ENCODE measurements at places on chromosomes 4 and X.

DNA sequence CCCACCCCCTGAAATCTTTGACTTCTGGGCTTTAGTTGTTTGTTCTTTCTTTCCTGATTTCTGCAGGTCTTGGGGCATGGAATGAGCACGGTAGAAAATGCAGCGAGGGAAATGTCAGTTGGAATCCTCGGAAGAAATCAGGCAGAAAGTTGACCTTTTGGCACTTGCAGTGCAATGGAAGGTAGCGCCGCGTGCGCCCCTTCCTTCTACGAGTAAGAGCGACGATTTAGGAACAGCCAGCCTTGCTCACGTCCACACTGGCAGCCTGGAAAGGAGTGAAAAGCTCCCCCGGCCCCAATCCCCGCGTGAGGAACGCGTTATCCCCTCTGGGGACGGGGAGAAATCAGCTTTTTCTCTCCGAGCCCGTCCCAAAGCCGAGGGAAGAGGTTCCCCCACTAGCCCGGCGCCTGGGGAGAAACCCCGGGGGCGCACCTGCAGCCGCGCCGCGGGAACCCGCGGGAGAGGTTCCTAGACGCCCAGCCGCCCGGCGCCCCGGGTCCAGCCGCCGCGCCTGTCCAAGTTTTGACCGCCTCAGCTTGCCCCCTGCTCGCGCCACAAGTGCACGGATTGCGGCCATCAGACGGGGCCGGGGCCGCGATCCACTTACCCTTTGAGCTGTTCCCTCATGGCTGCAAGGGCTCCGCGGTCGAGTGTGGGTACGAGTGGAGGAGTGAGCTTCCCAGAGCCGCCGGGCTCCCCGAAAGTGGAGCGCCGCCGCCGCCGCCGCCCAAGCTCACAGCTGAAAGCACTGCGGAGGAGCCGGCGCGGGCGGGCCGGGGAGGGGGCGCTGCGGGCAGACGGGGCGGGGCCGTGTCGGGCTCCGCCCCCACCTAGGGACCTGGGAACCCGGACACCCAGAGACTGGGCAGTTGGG is 194.6 kb upstream of the FTHL17 start:
- DNase-seq = no peak

DNA sequence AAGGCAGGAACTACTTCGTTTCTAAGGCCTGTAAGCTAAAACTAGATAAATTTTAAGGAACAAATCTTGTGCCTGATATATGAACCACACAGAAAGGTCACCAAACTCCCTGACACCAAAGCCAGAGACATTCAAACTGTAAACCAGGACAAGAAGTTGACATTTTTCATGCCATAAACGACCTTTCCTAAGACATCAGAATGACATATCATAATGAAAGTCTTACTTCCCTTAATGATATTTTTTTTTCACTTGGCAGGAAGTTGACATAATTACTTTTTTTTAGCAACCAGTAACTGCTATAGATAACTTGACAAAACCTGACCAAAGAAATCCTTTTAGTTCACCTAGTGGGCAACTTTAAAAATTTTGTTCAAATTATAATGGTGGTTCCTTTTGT is 231.5 kb upstream of the AGTR2 start:
- DNase-seq = no peak

DNA sequence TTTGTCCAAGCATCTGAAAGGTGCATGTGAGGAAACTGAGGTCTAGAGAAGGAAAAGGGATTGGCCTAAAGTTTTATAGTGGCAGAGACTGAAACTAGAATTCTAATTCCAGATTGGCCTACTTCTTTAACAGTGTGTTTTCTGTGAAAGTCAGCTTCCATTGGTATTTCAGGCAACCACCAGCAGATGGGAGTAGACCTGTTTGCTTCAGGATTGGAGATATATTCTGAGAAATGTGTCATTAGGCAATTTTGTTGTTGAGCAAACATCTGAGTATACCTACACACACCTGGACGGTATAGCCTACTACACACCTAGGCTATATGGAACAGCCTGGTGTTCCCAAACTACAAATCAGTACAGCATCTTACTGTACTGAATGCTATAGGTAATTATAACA is 207.3 kb upstream of the RADX start:
- no peak for DNase-seq

DNA sequence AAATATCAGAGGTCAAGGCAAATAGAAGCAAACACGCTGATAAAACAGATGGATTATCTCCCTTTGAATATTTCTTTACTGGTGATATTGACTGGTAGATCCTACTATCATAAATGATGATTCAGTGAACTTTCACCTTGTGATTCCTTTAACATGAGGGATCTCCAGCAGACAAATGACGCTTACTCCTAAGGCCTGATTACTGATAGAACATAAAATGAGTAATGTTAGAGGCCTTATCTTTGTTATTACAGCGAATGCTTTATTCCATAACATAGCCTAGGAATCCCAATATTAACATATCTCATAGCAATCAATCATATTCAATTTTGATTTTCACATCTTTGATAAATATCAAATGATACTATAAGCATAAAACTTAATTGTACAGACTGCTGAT is 152.3 kb downstream of the SLC10A7 start:
- DNase-seq = no peak

- no peak for DNase-seq
Measured at GRCh38 chr4:168723020-168723419, 226.2 kb downstream of the PALLD start.

GRCh38 chrX:55118574-55118973 is 29.8 kb downstream of the PAGE2 start:
- no peak for DNase-seq

DNA sequence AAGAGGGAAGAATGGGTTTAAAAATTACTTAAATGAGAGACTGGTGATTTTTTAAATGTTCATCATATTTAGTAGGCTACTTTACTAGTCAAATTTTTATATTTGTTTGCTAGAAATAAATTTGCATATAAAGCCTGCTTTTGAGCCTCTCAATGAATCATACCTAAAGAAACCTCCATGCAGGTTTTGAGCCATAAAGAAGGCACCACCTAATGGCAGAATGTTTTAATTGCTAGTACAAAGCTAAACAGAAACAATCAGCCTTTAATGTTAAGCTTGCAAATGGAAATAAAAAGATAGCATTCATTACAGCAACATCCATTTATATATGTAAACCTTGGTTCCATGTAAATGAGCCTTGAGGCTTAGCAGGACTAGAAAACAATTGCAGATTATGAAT is 989.7 kb downstream of the CCSER1 start:
- no peak for DNase-seq

GRCh38 chr4:31272331-31273061 is 552.3 kb downstream of the PCDH7 start:
- DNase-seq = no peak

DNA sequence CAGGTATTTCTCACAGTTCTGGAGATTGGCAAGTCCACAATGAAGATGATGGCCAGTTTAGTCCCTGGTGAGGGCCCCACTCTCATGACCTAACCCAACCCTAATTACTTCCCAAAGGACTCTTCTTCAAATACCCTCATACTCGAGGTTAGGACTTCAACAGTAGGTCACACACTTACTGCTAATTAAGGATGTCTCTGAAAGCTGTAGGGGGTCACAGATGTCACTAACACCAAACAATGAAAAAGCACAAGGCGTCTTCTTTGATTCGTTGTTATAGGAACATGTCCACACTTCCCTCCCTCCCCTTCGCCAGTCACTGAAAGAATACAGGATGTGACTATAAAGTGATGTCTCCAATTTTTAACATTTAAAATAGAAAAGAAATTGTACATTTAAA is 309.7 kb downstream of the PACRGL start:
- DNase-seq = no peak

GRCh38 chrX:97050392-97050791 is 166.7 kb downstream of the RPA4 start:
- no peak for DNase-seq

DNA sequence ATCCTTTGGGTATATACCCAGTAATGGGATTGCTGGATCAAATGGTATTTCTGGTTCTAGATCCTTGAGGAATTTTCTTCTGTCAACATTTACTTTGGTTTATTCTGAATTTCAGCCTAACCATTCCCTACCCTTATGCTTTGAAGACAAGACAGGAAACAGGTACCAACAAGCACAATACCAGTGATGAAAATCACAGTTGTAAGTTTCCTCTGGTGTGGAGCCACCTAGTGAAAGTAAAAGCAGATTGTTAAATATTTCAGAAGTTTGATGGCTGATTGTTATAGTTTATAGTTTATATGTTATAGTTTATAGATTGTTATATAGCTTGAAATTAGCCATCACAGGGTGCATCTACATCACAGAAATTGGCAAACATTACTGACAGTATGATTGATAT is 104.5 kb upstream of the AGA start:
- DNase-seq = no peak

- DNase-seq = no peak
Measured at GRCh38 chr4:151689211-151689991, 71.4 kb downstream of the GATB start.

- DNase-seq = no peak
Measured at GRCh38 chrX:44795945-44796450, 47.8 kb upstream of the DUSP21 start.

GRCh38 chrX:30635630-30636029 is 17.6 kb upstream of the GK start:
- DNase-seq = peak; percentile 15

DNA sequence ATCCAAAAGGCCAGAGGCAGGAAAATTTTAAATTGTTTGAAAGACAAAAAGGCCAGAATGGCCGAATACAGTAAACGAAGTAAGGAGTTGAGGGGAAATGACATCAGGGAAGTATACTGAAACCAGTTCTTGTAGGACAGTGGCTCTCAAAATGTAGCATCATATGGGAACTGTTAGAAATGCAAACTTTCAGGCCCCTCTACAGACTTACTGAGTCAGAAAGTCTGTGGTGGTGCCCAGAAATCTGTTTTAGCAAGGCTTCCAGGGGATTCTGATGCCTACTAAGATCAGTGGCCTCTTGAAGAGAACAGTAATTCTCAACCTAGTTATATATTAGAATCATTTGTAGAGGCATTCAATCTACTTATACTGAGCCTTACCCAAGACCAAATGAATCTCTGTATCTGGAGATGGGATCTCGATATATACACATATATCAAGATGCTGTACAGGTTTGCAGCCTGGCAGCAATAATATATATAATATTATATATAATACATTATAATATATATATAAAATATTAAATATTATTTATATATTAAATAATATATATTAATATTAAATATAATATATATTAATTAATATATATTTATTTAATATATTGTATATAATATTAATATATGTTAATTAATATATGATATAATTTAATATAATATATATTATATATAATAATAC is 39.7 kb downstream of the ADAMTS3 start:
- DNase-seq = no peak

DNA sequence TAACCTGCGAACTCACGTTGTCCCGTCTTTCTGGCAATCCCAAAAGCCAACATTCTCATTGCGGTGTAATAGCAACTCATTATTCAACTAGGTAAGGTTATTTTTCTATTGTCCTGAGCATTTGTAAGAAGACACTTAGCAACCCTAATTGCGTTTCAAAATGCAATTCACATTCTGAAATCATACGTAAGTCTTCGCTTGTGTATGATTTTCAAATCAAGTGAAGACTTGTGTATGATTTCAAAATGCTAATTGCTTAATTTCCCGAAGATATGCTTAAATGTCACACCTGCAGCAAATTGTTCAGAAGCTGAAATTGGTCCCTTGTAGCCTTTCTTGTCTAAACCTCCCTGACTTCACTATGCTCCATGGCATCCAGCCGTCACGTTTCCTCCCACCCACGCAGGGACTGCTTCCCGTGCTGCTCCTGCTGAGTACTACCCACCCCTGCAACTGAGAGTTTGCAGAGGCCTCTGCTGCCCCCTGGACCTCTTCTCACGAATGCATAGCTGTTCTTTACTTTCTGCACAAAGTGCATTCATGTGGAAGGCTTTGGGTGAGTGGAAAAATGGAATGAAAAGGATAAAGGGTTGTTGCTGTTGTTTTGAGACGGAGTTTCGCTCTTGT is 40.8 kb upstream of the CLDN24 start:
- no peak for DNase-seq
